ENCODE measurements at places on chromosomes 2 and 18.

- DNase-seq, result no peak
These were observed 65.8 kb upstream of the EFEMP1 start for GRCh38 chr2:55989405-55989804.

GRCh38 chr2:7024261-7024660 is 107.0 kb downstream of the RNF144A start:
- DNase-seq, result no peak

DNA sequence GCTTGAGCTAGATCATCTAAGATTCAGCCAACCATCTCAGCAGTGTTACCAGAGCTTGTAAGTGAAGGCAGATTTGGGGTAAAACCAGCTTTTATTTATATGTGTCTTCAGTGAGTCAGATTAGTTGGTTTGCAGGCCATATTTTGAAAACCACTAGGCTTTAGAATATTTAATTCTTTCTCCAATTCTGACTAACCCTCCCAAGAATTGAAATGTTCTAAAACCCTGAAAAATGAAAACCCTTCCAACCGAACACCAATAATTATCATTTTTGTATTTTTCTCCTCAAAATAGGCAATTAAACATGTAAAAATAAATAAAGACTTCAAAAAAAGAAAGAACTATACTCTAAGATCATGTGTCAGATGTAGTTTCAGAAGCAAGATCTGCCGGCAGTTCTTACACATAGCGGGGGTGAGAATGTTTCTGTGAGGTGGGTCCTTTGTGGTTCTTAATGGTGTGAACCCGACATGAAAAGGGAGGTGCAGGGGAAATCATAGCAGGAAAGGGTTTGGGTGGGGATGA is 14.2 kb downstream of the PLEK start:
- DNase-seq, result no peak

GRCh38 chr2:158923180-158923594 is 45.3 kb upstream of the TANC1 start:
- no peak for DNase-seq

DNA sequence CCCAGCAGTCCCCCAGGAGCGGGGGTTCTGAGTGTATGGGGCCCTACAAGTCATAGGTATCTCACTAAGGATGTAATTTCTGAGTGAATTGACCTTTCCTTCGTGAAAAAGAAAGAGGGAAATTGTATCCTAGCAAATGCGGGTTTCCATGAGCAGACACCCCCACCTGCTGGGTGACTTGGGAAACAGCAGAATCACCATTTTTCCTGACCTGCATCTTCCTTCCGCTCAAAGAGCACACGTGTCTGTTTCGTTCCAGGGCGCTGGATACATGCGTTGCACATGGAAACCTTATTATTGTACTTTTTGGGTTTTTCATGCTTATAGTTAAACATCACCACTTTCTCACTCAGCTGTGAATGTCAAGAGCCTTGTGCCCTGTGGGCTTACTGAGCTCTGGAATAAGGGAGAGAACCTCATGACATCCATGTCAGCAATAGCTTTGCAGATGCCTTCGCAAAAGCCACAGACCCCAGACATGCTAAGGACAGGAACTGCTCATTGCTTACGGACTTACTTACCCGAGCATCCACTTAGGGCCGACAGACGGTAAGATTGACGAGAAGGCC is 132.8 kb downstream of the TPO start:
- no peak for DNase-seq

- DNase-seq, result peak; percentile 27
These were observed 112.2 kb downstream of the OSBPL6 start for GRCh38 chr2:178306352-178307073.

DNA sequence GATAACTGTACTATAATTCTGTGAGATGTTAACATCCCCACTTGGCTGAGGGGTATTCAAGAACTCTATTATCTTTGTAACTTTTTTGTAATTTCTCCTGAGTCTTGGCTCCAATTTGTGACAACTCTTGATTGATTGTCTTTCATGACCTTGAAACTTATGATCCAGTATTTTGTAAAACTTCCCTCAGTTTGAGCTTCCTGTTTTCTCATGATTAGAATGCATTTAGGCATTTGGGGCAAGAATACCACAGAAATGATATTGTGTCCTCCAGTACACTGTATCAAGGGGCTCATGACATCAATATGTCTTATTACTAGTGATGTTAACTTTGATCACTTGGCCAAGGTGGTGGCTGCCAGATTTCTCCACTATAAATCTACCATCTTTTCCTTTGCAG is 37.4 kb downstream of the PNO1 start:
- DNase-seq, result no peak

- DNase-seq, result peak; percentile 56
These were observed 47.4 kb downstream of the PSMG2 start for GRCh38 chr18:12750076-12750714.

GRCh38 chr2:167784084-167784425 is 463.3 kb downstream of the STK39 start:
- no peak for DNase-seq

GRCh38 chr2:3008561-3008960 is 369.1 kb downstream of the EIPR1 start:
- DNase-seq, result no peak

GRCh38 chr2:217412721-217413120 is 552.9 kb upstream of the TNP1 start:
- no peak for DNase-seq

DNA sequence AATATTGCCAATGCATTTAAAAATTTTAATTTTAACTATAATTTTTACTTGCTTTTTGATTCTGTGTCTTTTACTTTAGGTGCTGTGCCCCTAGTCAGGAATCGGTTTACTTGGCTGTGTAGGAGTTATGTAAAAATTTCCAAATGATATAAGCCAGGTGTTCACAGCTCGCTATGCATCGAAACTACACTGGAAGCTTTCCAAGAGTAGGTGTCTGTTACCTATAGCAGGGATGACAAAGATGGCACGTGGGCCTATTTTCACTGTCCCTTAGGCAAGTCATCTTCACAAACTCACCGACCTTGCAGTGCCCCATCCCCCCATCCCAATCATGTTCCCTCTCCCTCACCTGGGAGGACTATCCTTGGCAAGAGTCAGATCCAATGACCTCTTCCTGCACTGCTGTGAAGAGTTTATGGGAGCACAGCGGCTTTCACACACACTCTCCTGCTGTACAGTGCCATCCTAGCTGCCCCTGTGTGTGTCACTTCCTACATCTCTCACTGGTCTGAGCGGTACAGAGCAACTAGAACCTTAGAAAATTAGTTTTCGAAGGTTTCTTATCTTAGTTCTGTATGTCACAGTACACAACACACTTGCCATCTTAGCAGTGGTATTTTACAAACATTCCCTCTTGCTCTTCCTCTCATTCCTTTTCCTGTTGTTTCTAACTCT is 49.2 kb upstream of the NAB1 start:
- DNase-seq, result no peak

DNA sequence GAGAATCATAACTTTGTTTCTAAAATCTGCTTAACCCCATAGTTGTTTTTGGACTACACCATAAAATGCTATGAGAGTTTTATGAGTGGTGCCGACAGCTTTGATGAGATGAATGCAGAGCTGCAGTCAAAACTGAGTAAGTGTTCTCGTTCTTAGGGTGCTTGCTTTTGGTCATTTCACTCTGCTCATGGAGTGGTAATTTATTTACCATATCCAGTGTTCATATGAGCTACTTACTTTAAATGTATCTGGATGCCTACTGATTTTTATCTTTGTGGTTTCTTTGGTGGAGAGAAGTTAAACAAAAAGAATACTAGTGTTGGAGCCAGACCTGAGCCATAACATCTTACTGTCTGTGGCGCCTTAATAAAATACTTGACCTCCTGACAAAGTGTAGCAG is 16.4 kb downstream of the NDC80 start:
- no peak for DNase-seq

GRCh38 chr2:78908973-78909372 is 116.5 kb upstream of the REG3G start:
- DNase-seq, result no peak

DNA sequence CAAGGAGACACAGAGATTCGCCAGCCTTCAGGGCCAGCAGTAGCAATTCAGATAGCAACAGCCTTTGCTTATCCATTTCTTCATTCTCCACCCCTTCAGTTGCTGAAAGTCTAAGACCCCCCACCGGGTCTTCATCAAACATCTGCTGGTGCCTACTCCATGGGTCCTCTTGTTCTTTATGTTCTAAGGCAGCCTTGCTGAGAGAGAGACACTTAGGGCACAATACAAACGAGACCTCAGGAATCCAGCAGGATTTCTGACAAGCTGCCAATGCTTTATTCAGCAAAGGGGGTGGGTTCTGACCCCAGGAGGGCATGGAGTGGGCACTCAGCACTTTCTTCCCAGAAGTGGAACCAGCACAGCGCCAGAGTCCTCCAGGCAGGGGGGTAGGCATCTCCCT is 36.2 kb upstream of the CNGA3 start:
- DNase-seq, result no peak

Data from NCI-H187 treated with DMSO at 0.1 percent for 48 hours (cell line).